ENCODE measurements at places on chromosomes 7 and 10. TPM values are rescaled to one million over a fixed set of nuclear protein-coding genes. Genes with fewer than 3 reads are reported as not detected.

CALHM3 gene
- not detected for total RNA-seq

GIMAP1 gene
- total RNA-seq: not detected

CDH23 gene
- total RNA-seq: 2.0 TPM

CTAGE8 gene
- 0.72 TPM for total RNA-seq

DNA sequence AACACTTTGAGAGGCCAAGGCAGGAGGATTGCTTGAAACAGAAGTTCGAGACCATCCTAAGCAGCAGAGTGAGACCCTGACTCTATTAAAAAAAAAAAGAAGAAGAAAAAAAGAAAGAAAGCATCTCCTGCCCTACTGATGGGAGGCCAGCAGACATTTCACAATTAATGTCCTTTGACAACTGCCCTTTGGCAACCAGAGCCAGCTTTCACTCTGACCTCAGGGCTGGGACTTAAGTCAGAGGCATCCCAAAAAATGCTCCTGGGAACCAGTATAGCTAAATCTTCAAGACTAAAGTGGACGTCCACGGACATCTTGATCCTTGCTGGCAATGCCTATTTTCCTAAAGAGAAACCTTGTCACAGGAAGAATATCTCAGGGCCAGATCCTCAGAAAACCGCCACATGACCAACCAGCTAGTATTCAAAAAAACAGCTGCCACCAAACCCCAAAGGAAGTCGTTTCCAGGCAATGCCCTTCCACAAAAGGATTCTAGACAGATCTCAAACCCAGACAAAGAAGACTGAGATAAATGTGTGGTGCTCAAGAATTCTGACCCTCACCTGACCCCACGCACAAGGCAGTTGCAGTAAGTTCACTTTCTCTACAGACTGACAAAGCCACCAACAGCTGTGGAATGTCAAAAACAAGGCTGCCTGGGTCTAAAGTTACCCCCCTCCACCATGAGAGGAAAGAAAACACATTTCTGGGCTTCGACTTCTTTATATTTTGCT, 18.4 kb downstream of the GFRA1 start:
- H3K4me3 ChIP-seq: peak overlapping the region; percentile 7
- H3K36me3 ChIP-seq: peaks cover 3% of the 10 kb centered on the region
- H3K27ac ChIP-seq: peak overlapping the region; percentile 54
- peaks cover 55% of the 10 kb centered on the region for H3K4me1 ChIP-seq
- peaks cover 4% of the 10 kb centered on the region for H3K27me3 ChIP-seq
- DNase-seq: peak; percentile 9

GRCh38 chr7:34057136-34057535, 151.8 kb downstream of the BMPER start:
- DNase-seq: no peak
- H3K27me3 ChIP-seq: no peaks in the 10 kb centered on the region
- peaks cover 18% of the 10 kb centered on the region for H3K4me1 ChIP-seq
- H3K36me3 ChIP-seq: no peaks in the 10 kb centered on the region
